ENCODE measurements at places on chromosomes 3 and 15. TPM values are rescaled to one million over a fixed set of nuclear protein-coding genes. Genes with fewer than 3 reads are reported as not detected.

GRCh38 chr3:73448761-73449301 is 175.9 kb downstream of the PDZRN3 start:
- no peak for DNase-seq

The ARHGAP31 gene
- polyA plus RNA-seq = 10.3 TPM

The NEK10 gene
- polyA plus RNA-seq = 2.0 TPM

The TM4SF18 gene
- polyA plus RNA-seq = 3.2 TPM

DNA sequence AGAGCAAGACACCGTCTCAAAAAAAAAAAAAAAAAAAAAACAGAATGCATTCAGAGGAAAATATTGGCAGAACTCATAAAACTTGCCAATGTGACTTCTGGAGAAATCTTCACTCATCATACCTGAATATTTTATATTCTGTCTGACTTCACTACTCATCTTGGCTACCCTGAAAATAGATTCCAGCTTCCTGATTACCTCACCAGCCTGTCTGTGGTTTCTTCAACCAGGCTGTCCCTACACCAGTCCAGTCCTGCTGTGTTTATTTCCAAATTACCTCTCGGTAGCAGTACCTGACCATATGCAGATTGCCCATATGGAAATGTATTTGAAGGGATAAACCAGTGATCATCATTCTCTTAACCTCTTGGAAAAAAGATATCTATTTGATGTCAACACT is 9.3 kb upstream of the P3H2 start:
- DNase-seq = no peak
